ENCODE measurements at places on chromosomes 4 and X.

DNA sequence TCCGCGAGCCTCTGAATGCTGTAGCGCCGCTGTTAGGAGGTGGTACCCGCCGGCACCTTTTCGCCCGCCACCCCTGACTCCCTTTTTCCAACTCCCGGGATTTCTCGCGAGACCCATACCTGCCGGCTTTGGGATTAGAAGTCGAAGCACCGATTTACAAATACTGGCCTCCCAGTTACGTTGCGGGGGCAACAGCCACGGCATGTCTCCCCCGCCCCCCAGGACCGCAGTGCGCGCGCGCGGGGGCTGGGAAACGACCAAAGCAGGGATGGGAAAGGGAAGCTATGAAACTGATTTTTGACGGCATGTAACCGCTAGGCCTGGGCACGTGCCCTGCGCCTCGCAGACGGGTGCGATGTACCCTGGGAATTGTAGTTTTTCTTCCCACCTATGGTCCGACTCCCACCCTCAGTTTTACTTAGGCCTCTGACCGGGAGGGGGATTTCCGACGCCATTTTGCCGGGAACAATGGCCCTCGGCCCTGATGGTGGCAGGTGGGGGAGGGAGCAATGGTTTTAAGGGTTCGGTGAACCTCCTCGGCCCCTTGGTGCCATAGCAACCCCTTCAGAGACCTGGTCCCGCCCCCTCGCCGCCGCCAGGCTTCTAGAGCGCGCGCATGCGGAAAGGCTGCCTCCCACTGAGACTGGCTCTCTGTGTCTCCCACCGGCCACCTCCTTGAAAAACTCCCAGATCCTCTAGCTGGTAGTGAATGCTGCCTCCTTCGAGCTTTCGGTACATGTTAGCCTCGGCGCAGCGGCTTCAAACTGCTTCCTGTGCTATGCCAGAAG, 772 bp upstream of the WNK3 start:
- DNase-seq, result peak; percentile 63

DNA sequence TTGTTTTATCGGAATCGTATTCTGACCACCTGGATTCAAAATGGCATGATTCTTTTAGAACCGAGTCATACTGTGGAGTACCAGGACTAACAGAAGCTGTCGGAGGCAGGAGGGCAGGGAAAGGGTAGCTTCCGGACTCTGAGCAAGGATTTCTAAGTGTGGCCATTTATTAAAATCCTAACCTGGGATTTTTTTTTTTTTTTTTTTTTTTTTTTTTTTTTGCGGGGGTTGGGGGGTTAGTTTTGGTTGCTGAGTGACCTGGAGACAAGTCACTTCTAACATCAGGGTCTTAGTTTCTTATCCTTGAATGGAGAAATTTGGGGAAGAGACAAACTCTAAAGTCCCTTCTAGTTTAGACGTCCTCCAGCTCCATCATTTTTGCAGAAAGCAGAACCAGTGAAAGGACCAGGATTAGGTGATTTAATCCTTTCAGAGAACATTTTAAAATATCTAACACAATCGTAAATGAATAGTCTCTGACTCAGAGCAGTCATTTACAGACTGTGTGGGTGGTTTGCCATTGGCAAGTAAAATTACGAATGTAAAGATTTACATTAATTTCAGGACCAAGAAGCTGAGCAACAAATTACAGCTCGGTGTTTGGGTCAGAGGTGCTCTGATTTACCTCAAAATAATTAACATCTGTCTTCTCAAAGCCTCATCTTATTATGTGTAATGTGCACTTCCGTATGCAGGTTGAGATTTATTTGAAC, 7.3 kb downstream of the SLC25A5 start:
- DNase-seq, result no peak

DNA sequence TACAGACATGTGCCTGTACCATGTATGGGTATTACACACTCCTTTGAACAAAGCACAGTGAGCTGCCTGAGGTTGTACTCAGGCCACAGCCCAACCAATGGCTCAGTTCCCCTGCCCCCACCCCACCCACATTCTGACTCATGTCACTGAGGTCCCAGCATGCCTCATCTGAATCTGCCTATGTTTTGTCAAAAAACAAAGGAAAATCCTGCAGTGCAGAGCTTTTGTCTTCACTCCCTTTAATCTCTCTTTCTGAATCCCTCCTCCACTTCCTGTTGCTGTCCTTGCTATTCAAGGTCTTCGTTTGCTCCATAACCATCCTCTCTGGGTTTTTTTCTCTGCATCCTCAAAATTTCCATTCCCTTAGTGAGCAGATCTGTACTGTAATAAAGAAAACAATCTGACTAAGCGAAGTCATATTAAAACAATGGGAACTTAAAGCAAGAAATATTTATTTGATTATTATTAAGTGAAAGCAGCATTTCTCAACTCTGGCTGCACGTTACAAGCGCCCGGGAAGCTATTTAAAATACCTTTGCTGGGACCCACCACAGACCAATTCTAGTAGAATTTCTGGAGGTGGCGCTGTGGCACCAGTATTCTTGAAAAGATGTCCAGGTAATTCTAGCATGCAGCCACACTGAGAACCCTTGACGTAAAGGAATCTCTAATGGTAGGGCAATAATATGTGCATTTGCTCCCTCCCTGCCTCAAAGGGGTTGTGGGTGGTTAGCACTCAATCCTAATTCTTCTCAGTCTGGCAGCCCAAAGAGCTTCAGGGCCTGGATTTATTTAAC, 8.7 kb downstream of the GUCY2F start:
- DNase-seq, result peak; percentile 12

GRCh38 chrX:39516427-39516841, 581.3 kb downstream of the BCOR start:
- no peak for DNase-seq
